ENCODE measurements at places on chromosomes 1 and 21. TPM values are rescaled to one million over a fixed set of nuclear protein-coding genes. Genes with fewer than 3 reads are reported as not detected.

GRCh38 chr1:94790670-94791069, 29.5 kb upstream of the SLC44A3 start:
- no peak overlapping the region for H3K4me3 ChIP-seq
- DNase-seq, result no peak
- H3K4me1 ChIP-seq, result peaks cover 24% of the 10 kb centered on the region
- H3K36me3 ChIP-seq, result no peaks in the 10 kb centered on the region
- no peak overlapping the region for H3K27ac ChIP-seq

DNA sequence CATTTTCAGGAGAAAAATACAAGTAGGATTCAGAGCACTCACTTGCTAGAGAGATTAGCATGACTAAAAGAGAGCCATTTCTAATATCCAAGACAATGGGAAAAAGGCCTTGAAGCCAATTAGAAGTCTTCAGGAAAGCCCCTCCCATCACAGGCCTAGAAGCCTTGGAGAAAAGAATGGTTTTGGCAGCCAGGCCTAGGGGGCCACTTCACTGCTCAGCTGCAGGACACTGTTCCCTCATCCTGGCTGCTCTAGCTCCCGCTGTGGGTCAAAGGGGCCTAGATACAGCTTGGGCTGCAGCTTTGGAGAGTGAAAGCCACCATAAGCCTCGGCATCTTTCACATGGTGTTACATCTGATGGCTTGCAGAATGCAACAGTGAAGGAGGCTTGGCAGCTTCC, 62.8 kb downstream of the RGS4 start:
- H3K4me3 ChIP-seq, result no peak overlapping the region
- H3K4me1 ChIP-seq, result no peaks in the 10 kb centered on the region
- no peak for DNase-seq
- no peaks in the 10 kb centered on the region for H3K36me3 ChIP-seq

VWA5B1 gene
- total RNA-seq, result 0.39 TPM

RSPO1 gene
- total RNA-seq, result 0.46 TPM

Measured in pancreas (tissue), 10 donors.